Effector memory CD8-positive, alpha-beta T cell (primary cell): ENCODE measurements at places on chromosomes 1 and 21.

GRCh38 chr1:180135535-180135934 is 19.1 kb upstream of the QSOX1 start:
- DNase-seq = no peak

- DNase-seq = no peak
These were observed 341.5 kb downstream of the KCNH1 start for GRCh38 chr1:210792250-210793102.

DNA sequence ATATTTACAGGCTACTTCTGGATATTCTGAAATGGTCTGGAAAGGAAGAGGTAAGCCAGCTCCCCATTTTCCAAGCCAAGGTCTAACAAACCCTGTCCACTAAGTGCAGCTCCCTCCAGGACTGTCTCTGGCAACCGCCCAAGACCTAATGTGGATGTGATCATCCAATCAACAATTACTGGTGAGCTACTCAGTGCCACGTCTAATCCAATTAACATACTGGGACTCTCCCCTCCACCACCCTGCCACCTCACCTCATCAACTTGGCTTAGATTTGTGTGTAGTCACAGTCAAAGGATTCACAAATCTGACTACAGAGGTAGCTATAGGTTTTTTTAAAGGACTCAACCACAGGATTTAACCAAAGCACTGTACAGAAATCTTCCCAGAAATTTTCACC is 25.4 kb upstream of the S100A7 start:
- no peak for DNase-seq

DNA sequence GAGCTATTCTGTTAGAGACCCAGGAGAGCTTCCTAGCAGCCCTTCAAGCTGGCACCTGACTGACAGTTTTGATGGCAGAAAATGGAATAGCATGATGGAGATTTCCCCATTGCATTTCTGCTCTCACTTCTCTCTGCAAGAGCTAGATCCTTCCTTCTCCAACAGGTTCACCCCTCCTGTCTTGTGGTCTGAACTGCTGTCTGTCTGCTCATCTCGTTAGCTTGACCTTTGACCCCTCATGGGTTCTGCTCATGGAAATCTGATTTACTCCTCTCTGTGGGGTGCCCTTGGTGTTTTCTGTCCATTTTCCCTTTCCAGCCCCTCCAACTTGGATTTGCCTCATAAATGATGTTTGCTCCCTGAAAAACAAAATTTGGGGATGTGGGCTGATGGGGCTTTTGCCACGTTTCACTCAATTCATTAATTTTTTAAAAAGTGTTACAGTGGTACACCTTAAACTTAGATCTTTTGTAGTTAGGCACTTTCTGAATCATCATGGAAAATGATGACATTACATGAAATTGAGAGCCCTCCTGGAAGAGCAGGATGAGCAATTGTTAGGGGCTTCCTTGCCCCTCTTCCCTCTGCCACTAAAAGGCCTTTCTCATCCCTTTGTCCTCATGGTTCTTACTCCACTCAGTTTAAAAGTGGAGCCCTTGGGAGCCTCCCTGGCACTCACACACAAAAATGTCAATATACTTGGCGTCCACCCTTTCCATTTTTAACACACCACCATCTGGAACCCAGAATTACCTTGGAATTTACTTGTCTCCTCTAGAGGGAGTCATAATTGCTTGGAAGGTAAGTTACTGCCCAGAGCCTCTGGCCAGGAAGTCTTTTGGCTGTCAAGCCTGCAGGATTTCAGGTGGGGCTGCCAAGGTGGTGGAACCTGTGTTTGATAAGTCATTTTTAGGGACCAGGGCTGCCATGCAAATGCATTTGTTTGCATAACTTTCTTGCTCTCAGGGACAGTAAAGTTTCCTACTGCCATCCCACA is 31.9 kb upstream of the IL19 start:
- no peak for DNase-seq

DNA sequence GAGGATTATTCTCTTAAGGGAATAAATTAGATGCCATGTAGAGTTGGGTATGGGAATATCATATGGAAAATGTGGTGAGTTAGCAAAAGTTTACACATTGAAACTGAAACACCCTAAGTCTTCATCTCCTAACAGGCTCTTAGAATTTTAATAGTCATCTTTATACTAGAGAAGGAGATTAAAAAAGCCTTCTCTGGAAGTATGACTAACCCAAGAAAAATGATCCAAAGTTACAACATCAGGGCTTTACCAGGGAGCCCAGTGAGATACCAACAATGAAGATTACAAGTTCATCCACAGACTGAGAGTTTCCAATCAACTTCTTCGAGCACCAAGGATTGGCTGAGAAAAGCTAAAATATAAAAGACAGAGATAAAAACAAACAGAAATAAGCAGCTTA is 70.0 kb upstream of the KIAA0040 start:
- no peak for DNase-seq

DNA sequence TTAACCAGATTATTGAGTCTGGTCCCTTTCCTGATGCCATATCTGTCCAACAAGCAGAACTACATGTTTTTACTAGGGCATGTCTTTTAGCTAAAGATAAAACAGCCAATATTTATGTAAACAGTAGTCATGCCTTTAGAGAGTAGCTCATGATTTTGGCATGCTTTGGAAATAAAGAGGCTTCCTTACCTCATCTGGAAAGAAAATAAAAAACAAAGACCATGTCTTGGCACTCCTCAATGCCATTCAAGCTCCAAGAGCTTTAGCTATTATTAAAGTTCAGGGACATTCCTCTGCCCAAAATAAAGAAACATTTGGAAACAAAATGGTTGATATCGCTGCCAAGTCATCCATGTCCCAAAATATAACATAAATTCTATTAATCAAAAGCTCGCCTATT is 202.4 kb downstream of the URB2 start:
- DNase-seq = no peak

DNA sequence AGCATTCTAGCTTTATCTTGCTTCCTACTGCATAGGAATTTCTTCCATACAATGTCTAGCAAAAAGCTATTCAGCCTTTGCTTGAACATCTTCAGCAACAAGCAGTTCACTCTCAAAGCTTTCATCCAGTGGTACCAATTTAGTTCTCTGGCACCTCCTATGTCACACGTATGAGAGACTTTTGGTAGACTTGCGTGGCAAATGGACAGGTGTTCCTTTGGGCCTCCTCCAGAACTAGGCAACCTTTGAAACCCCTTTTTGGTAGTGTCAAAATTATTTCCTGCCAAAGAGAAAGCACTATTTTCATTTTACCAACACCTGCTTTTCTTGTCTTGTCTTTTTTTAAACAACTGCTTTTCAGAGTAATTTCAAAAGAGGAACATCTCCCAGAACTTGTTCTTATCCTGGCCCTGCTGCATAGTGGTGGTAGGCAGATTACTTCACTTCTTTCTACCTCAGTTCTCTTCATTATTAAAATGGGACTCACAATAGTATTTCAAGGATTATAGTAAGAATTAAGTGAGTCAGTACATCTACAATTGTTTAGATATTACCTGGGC is 122.4 kb downstream of the MAST2 start:
- DNase-seq = no peak

DNA sequence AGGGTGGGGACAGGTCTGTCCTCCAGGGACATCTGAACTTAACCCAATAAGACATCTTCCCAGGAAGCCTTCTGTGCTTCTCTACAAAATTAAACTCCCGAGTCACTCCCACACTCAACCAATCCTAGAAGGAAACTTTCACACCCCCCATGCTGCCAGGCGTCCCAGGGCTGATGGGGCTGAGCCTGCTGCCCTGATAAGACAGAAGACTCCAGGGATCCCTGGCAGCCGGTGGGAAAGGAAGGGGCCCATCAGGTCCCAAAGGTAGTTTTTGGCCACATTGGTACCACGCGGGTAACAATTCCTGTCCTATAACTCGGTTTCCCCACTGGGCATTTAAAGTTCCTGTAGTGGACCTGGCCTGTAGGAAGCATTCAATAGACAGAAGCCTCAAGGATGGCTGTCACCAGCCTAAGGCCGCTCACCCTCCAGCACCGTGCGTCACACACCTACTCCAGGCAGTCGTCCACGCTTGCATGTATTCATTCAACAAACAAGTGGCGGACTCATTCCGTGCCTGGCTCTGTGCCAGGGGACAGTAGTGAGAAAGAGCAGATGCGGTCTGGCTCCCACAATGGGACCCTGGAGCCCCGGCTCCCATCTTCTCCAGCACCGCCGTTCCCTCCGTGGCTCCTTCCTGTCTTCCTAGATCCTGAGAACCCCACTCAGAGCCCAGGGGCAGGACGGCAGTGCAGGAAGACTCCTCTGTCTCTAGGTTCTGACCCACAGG is 465.2 kb downstream of the NPHP4 start:
- DNase-seq = no peak

DNA sequence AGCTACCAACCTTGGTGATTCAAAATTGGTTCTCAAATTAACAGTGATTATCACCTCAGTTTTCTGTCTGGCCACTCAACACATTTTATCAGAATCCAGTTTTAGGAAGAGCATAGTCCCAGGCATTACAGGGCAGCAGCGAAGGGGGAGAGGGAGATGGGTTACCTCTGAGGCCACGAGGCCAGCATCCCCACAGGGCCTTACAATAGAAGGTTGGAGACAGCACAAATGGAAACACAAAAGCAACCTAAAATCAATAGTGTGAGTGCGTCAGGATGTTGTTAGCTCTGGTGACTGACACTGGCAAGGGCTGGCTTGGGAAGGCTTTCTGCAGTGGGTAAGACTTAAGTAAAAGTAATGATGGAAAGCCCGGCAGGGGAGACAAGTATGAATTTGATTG is 79.5 kb downstream of the JAK1 start:
- DNase-seq = no peak
